Omental fat pad (tissue), 4 donors: ENCODE measurements at places on chromosomes 12 and 14.

- no peak for DNase-seq
These were observed 65.6 kb downstream of the AMN start for GRCh38 chr14:102988054-102988453.

- no peak for DNase-seq
These were observed 116.6 kb upstream of the TMEM233 start for GRCh38 chr12:119476951-119477350.

GRCh38 chr14:84694161-84694560, 835.8 kb upstream of the FLRT2 start:
- no peak for DNase-seq

DNA sequence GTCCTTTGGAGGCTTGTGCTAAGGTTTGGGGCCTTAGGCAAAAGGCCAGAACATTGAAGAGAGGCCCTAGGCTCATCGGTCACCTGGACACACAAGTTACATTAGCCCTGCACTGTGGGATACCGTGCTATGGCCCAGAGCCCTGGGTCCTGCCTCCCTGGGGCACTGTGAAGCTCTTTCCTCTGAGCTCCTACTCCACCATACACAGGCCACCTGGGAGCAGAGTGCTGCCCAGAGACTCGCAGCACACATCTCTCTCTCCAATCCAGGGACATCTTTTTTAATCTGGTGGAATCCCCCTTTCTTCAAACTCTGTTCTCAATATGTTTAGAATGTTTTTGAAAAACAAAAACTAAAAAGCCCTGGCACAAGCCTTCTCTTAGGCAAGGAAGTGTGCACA, 314.2 kb upstream of the RGS6 start:
- DNase-seq, result no peak

DNA sequence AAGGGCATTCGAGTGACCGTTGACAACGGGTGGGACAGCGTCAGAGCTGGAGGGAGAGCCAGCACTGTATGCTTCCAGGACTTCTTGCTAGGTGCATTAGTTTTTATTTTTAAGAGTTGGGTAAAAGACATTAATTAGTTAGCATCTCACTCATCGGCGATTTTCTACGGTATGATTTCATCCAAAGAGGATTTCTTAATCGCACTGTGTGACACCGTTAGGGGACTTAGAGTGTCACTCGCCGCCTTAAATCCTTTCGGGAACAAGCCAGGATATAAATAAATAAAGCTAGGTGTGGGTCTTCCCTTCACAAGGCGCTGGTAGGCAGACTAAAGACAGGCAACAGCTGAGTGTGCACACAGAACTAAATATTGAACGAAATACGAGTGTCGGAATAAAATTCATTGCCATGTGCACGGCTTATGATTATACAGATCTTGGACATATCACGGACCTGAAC, 869 bp upstream of the NOVA1 start:
- no peak for DNase-seq

DNA sequence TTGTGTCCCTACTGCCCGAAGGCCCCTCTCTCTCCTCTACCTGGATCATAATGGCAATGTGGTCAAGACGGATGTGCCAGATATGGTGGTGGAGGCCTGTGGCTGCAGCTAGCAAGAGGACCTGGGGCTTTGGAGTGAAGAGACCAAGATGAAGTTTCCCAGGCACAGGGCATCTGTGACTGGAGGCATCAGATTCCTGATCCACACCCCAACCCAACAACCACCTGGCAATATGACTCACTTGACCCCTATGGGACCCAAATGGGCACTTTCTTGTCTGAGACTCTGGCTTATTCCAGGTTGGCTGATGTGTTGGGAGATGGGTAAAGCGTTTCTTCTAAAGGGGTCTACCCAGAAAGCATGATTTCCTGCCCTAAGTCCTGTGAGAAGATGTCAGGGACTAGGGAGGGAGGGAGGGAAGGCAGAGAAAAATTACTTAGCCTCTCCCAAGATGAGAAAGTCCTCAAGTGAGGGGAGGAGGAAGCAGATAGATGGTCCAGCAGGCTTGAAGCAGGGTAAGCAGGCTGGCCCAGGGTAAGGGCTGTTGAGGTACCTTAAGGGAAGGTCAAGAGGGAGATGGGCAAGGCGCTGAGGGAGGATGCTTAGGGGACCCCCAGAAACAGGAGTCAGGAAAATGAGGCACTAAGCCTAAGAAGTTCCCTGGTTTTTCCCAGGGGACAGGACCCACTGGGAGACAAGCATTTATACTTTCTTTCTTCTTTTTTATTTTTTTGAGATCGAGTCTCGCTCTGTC, 1.8 kb downstream of the INHBE start:
- no peak for DNase-seq

DNA sequence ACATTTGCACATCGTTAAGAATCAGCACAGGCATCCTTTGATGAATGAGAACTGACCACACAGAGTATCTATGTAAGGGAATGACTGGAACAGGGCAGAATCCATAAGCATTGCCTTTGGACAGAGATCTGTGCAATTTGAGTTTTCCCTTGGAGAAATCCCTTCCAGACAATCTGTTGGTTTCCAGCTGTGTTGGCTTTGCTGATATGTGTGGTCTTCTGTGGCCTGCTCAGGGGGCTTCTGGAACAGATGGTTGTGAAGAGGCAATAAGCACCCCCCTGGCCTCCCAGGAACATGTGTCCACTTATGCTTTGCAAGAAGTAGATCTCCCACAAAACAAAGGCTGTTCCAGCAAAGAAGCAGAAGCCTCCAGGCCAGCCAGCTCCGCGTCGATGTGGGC, 111.4 kb upstream of the TMEM132C start:
- DNase-seq, result no peak

DNA sequence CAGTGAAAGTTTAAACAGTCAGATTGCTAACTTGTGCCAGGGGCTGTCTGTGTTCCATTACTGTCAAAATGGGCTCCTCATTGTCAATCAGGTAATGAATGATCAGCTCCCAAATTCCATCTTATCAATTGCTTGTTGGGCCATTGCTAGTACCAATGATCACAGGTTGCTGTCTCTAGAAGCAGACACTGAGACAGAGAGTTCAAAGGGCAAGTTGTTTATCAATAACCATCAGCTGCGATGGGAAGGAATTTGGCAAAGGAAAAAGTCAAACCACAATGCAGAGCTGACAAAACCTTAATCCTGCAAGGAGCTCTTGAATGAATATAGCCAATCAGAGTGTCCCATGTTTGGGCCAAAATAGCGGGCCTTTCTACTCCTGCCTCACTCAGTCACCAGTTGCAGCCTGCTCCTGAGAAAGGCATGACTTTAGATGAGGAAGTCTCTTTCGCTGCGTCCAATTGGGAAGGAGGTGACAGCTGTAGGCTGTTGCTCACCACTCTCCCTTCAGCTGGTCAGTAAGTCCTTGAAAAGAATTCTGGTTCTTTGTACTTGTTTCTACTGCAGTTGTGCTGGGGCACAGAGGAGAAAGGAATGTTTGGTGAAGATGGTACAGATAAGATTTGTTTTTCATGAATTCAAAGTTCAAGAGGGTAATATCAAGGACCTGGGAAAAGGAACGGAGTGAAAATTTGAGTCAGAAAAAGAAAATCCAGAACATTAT, 179.2 kb upstream of the PDE3A start:
- DNase-seq, result no peak

DNA sequence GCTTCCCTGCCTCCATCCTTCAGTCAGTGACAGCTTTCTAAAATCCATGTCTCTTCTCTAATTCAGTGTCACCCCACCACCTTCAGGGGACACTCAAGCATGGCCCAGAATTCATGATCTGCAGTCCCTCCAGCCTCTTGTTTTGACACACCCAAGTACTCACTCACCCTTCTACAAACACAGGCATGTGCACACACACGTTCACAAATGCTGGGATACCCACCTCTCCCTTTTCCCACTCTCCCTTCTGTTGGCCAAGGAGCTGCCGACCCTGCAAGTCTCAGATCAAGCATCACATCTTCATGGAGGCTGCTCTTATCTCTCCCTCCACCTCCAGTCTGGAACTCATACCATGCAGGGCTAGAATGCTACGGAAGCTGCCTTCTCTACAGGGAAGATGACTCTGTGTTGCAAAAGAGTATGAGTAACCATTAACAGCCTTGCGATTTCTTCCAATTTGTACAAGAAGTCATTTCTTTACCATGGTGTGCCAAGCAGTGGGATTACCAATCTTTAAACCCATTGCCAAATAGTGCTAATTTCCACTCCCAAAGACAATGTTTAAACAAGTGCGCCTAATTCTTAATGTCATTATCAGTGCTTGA, 196.1 kb downstream of the BCL11B start:
- no peak for DNase-seq

DNA sequence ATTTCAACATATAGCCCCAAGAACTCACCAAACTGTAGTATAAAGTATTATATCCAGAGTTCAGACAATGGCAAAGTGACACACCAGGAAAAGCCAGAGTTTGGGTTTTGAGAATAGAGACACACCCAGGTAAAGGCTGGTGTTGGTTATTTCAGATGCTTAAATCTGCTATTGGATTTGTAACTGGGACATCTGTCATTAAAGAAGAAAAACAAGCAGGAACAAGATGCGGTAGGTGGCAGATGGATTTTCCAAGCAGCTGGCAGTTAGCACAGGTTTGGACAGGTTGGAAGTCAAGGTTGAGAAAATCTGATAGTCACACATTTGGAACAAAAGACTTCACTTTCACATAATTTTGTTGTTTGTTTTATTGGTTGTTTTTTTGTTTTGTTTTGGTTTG, 14.4 kb upstream of the CDK17 start:
- no peak for DNase-seq

- no peak for DNase-seq
These were observed 62.2 kb downstream of the BMP4 start for GRCh38 chr14:53894456-53894855.

DNA sequence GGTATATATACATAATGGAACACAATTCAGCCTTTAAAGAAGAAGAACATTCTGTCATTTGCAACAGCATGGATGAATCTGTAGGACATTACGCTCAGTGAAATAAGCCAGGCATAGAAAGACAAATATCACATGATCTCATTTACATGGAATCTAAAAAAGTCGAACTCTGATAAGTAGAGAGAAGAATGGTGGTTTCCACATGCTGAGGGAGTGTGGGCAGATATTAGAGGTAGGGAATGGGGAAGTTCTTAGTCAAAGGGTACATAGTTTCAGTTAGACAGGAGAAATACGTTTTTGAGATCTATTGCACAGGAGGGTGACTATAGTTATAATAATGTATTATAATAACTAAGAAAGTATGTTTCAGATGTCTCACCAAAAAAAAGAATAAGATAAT, 71.4 kb downstream of the ADAMTS20 start:
- DNase-seq, result no peak

DNA sequence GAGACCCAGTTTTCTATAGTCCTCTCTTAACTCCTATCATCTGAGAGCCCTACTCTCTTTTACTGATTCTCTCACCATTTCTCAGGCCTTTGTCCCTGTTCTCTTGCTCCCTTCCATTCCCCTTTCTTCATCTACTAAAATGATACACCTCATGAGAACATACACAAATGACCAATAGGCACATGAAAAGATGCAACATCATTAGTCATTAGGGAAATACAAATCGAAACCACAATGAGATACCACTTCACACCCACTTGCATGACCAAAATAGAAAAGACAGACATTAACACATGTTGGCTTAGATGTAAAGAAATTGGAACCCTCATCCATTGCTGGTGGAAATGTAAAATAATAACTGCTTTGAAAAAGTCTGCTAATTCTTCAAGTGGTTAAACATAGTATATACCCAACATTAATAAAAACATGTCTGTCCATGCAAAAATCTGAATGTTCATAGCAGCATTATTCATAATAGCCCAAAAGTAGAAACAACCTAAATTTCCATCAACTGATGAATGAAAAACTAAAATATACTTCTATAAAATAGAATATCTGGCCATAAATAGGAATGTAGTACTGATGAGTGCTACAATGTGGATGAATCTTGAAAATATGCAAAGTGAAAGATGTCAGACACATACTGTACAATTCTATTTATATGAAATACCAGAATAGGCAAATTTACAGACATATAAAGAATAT, 66.0 kb downstream of the DENND5B start:
- DNase-seq, result no peak

GRCh38 chr14:60189923-60190840, 25.0 kb upstream of the DHRS7 start:
- DNase-seq, result no peak

DNA sequence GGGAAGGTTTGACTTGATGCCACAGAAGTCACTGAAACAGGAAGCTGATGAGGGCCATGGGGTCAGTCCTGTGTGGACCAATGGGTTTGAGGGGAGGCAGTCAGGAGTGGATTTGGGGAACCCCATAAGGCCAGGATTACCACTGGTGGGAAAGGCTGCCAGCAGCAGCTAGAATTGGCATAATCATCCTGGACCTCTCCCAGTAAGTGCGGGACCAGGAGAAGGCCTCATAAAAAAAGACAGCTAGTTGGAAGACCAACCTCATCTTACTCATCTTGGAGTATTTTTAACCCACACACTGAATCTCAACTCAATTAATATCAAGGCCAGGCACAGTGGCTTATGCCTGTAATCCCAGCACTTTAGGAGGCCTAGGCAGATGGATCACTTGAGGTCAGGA, 22.7 kb downstream of the TBX3 start:
- DNase-seq, result no peak

- no peak for DNase-seq
These were observed 73.5 kb downstream of the LIN7A start for GRCh38 chr12:80864046-80864735.

- no peak for DNase-seq
These were observed 13.4 kb downstream of the BTG1 start for GRCh38 chr12:92132288-92132687.
